ENCODE measurements at places on chromosomes 1 and 21. TPM values are rescaled to one million over a fixed set of nuclear protein-coding genes. Genes with fewer than 3 reads are reported as not detected.

Gene DDI2
- total RNA-seq, result 47.4 TPM

Gene AQP10
- not detected for total RNA-seq

Gene WDR3
- total RNA-seq, result 9.7 TPM

Gene RNU1-3
- under 0.01 TPM for total RNA-seq

DNA sequence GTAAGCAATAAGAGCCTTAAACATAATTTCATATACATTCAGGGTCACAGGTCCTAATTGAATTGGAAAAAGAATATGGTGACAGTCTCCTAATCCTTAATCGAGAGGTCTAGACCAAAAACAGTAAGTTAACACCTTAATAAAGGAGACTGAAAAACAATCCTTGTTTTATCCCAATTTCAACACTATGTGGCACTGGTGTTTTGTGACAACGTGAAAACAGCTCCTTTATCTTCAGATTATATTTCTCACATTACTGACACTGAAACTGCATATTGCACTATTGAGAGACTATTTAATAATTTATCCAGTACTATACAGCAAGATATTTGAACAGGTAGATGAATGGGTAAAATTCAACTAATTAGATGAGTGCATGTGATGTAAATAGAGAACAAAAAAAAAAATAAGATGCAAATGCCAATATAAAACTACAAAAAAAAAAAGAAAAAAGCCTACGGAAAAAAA, 34.1 kb downstream of the TP53BP2 start:
- peaks cover 16% of the 10 kb centered on the region for H3K36me3 ChIP-seq
- peaks cover 21% of the 10 kb centered on the region for H3K4me1 ChIP-seq
- H3K4me3 ChIP-seq, result no peak overlapping the region

GRCh38 chr21:44658913-44659595, 1.3 kb downstream of the KRTAP12-3 start:
- H3K36me3 ChIP-seq, result no peaks in the 10 kb centered on the region
- DNase-seq, result no peak
- H3K27me3 ChIP-seq, result peaks cover 10% of the 10 kb centered on the region
- no peak overlapping the region for H3K4me3 ChIP-seq

GRCh38 chr1:85142753-85143152, 58.1 kb downstream of the SYDE2 start:
- no peak overlapping the region for H3K4me3 ChIP-seq
- H3K27me3 ChIP-seq, result no peaks in the 10 kb centered on the region
- no peaks in the 10 kb centered on the region for H3K36me3 ChIP-seq
- DNase-seq, result no peak
- no peaks in the 10 kb centered on the region for H3K4me1 ChIP-seq

DNA sequence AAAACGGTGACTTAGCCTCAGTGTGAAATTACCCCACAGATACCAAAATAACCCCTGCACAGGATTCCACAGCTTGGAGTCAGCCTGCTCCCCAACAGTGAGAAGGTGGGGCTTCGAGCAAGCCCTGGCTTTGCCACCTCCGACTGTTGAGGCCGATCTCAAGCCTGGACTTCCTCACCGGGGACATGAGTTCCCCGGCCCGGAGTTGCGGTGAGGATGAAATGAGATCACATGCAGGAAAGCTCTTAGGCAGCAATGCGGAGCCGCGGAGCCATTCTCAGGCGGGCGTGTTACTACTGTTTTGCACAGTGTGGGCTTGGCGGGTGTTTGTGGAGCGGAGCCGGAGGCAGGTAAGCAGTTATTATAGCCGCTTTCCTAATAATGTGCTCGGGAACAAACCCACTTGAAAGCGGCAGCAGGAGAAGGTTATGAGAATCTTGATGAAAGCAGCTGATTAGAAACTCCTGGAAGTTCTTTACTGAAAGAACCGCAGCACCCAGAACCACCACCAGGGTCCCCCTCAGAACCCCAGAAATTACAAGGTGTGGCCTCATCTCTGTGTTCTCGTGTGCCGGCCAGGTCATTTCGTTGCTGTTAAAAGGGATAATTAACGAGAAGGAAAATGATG, 3.9 kb upstream of the CLSTN1 start:
- H3K4me3 ChIP-seq, result no peak overlapping the region
- no peaks in the 10 kb centered on the region for H3K36me3 ChIP-seq
- H3K4me1 ChIP-seq, result peaks cover 26% of the 10 kb centered on the region
- no peak overlapping the region for H3K27ac ChIP-seq
- no peak for DNase-seq
- H3K27me3 ChIP-seq, result no peaks in the 10 kb centered on the region

DNA sequence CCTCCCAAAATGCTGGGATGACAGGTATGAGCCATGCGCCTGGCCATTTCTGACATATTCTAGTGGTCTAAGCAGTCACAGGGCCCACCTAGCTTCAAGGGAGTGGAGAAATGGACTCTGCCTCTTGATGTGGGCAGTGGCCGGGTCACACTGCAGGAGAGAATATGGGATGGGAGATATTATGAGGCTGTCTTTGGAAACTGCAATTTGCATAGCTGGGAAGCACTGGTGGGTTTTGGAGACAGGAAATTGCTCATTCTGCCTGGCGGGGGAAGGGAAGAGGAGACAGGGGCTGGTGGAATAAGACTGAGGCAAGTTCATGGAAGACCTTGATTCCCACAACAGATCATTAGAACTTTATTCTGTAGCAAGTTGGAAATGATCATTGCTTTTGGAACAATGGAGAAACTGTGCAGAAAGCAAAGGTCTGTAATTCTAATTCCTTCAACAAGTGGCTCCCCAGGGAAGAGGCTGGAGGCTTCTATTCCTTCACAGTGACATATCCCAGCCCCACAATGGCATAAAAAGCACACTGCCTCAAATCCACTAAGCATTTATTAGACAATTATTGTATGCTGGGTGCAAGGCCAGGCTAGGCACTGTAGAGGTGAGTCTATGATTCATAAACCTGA, 10.5 kb downstream of the NCMAP start:
- H3K4me1 ChIP-seq, result peaks cover 27% of the 10 kb centered on the region
- no peaks in the 10 kb centered on the region for H3K36me3 ChIP-seq
- H3K27me3 ChIP-seq, result no peaks in the 10 kb centered on the region

GRCh38 chr1:71738256-71738655, 544.1 kb downstream of the NEGR1 start:
- H3K27me3 ChIP-seq, result no peaks in the 10 kb centered on the region
- no peak overlapping the region for H3K4me3 ChIP-seq
- no peaks in the 10 kb centered on the region for H3K4me1 ChIP-seq
- no peaks in the 10 kb centered on the region for H3K36me3 ChIP-seq
- no peak overlapping the region for H3K27ac ChIP-seq

Data from stomach (tissue), 19 donors.